NCI-H187 (cell line): ENCODE measurements at places on chromosomes 12 and 14.

DNA sequence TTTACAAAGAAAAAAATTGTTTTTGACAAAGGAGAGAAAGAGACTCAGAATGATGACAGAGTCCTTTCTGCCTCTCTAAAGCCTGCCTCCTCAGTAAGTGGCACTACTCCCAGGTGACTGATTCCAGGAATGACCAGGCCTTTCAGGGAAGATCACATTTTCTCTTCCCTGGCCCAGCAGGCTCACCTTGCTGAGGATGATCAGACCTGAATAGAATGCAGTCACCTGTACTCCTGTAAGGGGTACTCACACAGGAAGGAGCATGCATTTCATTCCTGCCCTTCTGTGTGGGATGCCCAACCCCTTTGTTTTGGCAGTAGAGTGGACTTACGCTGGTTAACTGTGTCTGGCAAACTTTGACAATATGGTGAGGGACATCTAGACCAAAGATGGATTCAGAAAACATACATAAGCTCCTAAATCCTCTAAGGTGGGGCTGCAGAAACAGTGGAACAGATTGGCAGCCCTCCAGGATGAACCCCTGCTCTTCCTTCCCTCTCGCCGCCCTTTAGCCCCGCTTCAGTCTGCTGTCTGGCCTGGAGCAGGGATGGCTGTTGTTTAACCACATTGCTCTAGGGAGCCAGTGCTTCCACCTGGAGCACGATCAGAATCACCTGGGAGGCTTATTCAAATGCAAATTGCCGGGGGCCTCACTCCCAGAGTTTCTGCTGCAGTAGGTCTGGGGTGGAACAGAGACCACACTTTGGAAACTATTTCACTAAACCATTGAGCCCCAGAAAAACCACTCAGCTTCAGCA is 29.8 kb downstream of the ERG28 start:
- DNase-seq: peak; percentile 27

GRCh38 chr12:28313631-28314030 is 123.4 kb downstream of the CCDC91 start:
- DNase-seq: no peak

- no peak for DNase-seq
Observed at GRCh38 chr12:96520767-96521166, 31.4 kb downstream of the CFAP54 start.

- DNase-seq: no peak
Observed at GRCh38 chr14:73710737-73711136, 3.4 kb downstream of the PNMA1 start.

- DNase-seq: peak; percentile 33
Observed at GRCh38 chr14:55807053-55807880, 227.3 kb downstream of the KTN1 start.

DNA sequence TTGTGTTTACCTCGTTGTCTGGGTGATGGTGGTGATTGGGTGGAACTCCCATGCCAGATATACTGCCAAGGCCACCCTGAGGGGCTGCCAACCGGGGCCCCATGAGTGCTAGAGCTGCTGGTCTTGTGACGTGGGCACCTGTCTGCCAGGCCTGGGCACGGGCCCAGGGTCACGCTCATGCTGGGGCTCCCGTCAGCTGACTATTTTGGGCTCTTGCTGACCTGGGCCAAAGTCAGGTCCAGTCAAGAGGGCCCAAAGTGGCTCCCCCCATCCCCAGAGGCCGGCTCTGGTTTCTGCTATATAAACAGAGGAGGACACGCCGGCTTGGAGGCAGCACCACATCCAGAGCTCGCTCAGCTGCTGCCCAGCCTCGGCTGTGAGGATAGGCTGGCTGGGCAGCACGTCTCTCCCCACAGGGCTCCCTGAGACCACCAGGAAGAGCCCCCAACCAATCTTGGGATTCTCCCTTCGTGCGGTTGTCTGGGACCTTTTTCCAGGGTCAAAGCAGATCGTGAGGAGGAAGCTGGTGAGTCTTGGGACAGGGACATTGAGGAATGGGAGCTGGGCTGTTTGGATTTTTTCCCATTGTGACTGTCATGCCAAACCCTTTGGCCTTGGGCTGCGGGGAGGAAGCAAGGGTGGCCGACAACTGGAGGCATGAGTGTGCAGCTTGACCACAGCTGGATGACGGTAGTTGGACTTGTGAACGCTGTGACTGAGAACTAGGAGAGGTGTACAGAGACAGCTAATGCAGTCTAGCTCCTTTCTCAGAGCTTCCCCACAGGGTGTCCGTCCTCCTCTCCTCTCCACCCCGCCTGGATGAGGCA is 7.6 kb upstream of the NR4A1 start:
- DNase-seq: no peak

GRCh38 chr12:13208533-13209435 is 12.3 kb downstream of the EMP1 start:
- no peak for DNase-seq

GRCh38 chr12:88325076-88325815 is 183.1 kb downstream of the TMTC3 start:
- no peak for DNase-seq

DNA sequence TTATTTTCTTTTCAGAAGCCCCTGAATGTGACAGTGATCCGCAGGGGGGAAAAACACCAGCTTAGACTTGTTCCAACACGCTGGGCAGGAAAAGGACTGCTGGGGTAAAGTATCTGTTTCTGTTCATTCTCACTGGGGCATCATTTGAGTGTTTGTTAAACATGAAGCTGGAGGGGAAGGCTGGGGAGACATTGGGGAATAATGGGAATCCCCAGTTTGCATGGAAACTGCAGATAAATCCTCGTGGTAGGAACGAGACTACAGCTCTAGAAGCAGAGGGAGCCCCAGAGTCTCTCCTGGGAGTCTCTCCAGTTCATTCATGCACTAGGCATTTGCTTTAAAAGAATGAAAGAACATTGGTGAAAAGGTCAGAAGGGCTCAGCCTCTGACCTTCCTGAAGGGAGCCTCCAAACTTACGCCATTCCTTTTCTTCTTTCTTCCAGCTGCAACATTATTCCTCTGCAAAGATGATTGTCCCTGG is 2.5 kb upstream of the CFAP251 start:
- no peak for DNase-seq

DNA sequence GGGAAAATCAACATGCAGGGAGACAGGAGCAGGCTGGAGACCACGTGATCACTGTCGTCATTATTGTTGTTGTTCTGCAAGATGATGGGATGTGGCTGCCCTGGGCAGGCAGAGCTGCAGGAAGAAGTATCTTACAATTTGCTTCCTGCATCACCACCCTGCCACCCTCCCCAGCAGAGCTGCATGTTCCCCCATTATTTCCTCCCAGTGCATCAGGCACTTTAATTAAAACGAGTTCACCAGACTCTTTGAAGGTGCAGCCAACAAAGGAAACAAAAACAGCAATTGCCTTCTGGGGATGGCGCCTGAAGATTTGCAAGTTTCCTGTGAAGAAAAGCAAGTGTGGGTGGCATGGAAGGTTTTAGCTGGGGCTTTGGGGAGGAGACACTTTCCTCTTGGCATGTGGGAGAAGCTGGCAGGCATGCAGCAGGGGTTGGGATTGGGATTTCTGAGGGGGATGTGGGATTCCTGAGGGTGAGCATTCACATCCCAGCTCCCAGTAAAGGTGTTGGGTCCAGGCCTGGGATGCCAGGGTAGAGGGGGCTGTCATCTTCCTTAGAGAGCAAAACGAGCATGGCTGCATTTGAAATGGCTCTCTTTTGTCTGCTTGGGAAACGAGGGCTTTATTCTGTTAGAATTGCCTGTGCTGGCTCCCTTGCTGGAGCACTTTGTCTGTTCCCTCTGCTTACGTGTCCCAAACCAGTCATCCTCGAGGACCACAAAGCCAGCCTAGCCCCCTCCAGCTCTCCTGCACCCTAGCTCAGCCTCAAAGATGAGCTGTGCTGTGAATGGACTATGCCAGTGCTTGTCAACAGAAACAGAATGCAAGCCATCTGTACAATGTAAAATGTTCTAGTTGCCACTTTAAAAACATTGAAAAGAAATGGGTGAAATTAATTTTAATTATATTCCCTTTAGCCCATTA is 11.5 kb upstream of the C14orf132 start:
- no peak for DNase-seq

DNA sequence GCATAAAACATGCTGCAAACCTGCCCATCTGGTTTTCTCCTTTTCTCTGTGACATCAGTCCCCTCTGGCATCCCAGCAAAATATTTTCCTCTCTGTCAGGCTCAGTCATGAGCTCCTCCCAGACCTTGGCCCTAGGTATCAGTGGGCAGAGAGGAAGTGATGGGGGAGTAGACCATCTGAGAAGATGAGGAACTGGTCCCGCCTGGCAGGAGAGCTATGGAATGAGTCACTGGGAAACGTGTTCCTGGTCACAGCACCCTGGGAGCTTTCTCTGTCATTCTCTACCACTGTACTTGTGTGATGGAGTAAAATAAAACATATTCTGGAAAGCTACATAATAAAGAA is 5.0 kb upstream of the SRSF9 start:
- no peak for DNase-seq

DNA sequence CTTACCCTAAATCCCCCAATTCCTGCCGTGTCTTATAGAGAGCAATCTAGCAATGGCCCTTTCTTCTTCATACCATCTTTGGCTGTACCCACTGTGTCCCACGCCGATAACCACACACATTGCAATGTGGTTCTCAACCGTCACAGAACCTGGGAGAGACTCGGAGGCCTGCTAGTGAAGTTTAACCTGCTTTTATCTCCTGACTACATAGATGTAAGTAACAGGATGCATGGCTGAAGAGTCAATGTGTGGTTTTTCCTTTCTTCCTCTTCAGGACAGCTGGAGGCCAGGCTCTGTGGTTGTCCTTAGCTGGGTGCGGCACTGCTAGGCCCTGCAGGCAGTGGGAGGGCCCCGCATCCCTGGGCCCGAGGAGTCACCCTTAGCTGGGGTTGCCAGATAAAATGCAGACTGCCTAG is 51.3 kb downstream of the ZNF664 start:
- peak; percentile 28 for DNase-seq

DNA sequence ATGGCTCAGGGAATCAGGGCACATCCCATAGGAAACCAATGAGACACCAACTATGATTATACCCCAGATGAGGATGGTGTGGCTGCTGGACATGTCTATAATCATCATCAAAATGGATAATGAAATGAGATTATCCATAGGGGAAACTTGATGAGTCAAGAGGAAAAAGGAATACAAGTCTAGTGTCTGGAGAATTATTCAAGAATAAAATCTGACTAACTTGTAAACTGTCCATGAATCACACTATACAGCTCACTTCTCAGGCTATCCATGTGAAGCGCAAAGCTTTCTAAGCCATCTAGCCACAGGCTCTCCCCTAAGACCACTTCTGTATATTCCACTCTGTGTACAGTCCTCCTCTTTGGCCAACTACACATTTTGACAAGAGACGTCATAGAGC is 52.5 kb downstream of the DUSP16 start:
- no peak for DNase-seq

GRCh38 chr14:53062856-53063255 is 90.3 kb downstream of the DDHD1 start:
- no peak for DNase-seq

DNA sequence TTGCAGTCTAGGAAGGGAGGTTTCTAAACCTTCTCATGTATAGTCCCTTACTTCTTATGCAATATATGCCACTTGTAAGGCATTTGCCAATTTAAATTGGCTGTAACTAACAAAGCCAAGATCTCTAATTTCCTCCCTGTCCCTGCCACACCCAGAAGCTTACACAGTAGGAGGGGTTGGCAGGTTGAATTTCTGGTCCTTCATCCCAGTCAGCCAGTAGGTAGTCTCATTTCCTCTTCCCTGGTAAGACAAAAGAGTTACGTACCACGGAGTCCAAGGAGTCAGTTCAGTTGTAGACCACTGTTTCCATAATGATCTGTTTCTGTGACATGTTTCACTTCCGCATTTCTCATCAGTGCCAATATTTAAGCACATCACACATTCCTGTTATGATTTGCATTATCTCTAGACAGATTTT is 47.0 kb upstream of the PLBD1 start:
- no peak for DNase-seq

DNA sequence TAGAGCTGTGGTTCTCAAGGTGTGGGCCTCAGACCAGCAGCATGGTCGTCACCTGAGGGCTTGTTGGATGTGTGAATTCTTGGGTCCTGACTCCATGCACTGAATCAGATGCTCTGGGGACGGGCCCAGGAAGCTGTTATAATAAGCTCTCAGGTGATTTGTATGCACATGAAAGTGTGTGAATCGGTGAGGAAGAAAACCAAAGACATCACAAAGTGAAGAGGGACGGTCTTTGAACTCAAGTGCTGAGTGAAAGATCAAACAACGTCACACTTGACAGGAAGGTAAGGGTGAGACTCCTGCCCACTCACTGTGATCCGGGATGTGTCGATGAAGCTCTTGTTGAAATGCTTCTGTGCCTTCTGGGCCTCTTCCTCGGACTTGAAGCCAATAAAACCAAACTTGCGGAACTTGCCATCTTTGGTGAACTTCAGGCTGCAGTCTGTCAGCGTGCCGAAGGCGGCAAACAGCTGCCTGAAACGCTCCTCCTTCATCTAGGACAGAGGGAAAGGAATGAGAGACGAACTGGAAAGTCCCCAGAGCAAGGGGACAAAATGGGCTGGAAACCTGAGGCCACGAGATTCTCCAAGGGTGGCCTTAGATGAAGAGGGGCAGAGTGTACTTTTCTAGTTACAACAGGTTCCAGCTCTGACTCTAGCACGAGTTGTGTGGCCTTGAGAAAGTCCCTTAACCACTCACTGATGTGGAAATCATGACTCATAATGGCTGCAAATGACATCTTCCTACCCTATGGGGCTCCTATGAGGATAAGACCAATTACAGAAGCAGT is 4.0 kb downstream of the RBM19 start:
- no peak for DNase-seq

GRCh38 chr12:79186506-79186905 is 321.9 kb downstream of the SYT1 start:
- no peak for DNase-seq

GRCh38 chr12:87846045-87846444 is 183.2 kb downstream of the C12orf50 start:
- DNase-seq: no peak

GRCh38 chr12:89073659-89074058 is 278.6 kb downstream of the DUSP6 start:
- no peak for DNase-seq

- no peak for DNase-seq
Observed at GRCh38 chr14:54498579-54498978, 9.8 kb upstream of the GMFB start.

DNA sequence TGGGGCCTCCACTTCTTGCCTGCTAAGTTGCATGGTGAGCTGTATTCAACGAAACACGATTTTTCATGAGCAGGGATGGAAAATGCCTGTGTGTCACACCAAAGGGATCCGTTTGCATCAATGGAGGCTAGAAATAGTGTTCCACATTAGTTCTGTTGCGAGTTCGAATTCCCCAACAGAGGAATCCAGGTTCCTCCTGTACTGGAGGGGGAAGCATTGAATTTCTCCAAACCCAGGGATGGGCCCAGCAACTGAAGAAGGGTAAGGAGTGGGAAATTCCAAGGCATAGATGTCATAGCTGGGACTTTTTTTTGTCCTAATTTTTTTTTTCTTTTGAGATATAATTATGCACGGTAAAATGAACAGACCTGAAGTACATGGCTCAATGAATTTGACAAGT is 336.2 kb downstream of the DPF3 start:
- DNase-seq: no peak

DNA sequence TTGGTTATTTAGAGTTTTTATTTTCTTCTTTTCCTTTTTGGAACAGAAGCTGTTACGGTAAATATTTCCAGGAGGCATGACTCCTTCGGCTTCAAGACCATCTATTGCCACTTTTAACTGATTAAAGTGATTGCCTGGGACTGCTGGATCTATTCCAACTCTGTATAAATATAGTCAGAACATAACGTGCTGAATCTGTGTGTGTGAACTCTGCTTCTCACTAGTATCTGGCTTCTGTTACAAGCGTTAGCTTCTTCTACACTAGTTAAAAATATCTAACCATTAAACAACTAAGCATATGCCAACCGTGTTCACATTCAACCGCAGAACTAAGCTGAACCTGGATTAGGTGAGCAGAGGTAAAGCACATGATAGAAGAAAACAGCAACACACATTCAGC is 49.0 kb downstream of the TMTC1 start:
- no peak for DNase-seq
